ENCODE measurements at places on chromosomes 12 and 14.

DNA sequence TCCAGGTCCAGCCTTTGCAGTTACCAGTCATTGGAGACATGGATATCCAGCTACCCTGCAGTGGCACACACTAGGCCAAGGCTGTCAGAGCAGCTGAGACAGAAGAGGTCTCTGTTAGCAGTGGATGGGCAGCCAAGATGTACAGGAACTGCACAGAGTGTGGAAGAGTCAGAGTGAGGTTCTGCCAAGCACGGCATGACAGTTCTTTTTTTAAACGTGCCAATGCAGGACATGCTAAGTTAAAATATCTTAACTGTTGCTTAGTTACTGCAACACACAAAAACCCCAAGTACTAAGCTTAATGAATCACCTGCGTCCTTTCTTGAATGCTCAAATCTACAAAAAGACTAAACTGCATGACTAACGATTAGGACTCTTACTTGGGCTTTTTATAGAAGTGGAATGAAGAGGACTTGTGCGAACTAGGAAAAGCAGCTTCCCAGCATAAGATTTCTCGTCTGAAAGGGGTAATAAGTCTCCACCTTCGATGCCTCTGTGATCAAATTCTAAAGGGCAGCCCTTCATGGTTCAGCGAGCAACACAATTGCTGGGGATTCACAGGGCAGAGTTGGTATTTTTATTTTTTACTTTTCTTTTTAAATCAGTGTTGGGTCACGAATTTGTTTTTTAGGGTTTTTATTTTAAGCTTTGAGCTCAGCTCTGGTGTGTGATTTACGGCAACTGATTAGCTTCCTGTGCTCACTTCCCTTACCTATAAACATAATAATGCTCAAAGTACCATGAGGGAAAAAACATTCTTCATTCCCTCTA, 20.6 kb downstream of the MAPK1IP1L start:
- DNase-seq: no peak

DNA sequence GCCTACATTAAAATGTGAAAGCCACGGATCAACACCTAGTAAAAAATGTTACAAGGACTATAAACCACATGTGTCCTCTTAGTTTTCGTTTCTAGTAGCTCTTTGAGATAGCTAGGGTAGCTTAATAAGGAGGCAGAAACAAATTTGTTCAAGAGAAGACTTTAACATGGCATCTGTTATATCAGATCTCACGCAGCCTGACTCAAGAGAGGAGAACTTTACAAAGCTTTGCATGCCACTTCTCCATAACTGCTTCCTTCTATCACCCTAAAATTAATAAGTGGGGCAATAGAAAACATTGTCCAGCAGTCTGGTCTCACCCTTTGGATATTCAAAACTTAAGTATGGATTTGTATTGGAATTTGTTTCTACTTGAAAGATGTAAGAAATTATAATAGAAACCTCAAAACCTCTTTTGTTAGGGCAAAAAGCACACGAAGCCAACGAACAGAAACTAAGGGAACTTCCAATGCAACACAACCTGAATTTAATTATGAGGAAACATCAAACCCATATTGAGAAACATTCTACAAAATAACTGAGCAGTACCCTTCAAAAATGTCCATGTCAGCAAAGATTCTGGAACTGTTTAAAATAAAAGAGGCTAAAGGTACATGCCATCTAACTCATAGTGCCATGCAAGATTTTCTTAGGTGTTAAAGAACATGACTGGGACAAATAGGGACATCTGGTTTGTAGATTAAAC, 194.8 kb downstream of the LRIG3 start:
- DNase-seq: no peak

DNA sequence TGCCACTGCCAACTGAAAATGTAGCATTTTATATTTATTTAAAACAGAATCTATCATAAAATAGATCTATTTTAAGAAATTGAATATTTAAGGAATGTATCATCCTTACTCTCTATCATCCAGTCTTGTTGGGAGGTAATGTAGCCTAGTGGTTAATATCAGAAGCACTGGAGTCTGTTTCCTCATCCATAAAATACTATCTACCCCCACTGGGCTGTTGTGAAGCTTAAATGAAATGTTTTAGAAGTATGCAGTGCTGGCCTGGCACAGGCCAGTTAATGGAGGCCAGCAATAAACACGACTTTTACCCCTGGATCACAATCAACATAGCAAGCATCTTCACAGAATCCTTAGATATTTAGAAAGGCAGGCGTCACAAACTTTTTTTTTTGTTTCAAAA, 188.0 kb downstream of the CAND1 start:
- DNase-seq: no peak

GRCh38 chr12:107400686-107401447, 284.7 kb upstream of the PWP1 start:
- no peak for DNase-seq

DNA sequence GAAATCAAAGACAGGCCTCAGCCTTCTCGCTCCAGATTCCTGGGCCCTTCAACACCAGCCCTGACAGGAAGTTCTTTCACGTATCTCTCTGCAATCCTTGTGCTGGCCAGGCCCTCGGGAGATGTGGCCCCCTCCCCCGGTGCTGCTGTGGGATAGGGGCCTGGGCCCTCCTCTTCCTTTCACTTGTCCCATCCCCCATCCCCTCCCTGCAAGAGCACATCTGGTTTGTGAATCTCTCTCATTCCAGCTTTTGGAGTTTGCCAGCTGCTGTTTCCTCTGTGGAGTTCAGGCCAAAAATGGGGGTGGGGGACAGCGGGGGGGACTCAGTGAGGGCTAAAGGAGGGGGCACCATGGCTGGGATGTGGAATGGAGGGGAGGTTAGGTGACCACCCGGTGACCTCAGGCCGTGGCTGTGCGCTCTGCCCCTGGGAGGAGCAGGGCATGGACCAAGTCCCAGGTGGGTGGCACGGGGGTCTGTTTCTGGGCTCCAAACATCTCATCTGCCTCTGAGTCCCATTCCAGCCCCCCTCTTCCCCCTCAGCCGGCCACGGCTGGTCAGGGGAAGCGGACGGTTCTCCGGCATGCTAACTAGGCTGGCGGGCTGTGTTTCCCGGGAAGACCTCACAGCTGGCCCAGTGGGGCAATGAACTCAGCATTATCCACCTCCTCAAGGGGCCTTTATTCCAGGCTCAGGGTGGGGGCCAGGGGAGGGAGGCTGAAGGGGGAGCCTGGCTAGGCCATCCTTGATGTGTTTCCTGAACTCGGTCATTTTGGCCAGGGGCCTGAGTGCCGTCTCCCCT, 7.4 kb downstream of the LRP1 start:
- no peak for DNase-seq

GRCh38 chr12:40031965-40032364, 73.9 kb downstream of the SLC2A13 start:
- no peak for DNase-seq

DNA sequence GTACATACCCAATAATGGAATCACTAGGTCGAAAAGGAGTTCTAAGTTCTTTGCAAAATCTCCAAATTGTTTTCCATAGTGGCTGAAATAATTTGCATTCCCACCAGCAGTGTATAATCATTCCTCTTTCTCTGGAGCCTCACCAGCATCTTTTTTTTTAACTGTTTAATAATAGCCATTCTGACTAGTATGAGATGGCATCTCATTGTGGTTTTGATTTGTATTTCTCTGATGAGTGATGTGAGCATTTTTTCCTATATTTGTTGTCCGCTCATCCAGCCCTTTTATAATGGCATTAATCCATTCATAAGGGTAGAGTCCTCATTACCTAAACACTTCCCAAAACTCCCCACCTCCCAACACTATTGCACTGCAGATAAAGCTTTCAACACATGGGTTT, 278.3 kb downstream of the SEC23A start:
- no peak for DNase-seq

- no peak for DNase-seq
These were observed 52.8 kb downstream of the FOS start for GRCh38 chr14:75331471-75331870.

GRCh38 chr12:118060301-118061010, 523 bp downstream of the WSB2 start:
- no peak for DNase-seq

DNA sequence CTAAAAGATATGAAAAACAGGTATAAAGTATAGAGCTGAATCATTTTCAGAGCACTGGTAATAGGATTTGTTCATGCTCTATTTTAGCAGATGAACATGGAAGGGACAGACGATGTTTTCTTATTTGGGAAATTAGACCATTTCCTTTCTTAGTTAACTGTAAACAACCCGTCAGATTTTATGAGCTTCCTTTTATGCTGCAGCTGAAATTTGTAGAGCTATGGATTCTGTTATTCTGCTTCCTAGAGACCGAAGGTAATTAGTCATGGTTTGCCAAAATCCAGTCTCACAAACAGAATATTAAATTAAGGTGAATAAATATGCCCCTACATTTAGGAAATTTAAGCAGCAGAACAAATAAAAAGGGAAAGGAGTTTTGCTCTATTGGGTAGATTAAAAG, 180.2 kb upstream of the SYT1 start:
- DNase-seq: no peak

- DNase-seq: no peak
These were observed 178.6 kb downstream of the DPF3 start for GRCh38 chr14:72715215-72715849.

- peak; percentile 70 for DNase-seq
These were observed 42.0 kb downstream of the MOK start for GRCh38 chr14:102262929-102263462.

DNA sequence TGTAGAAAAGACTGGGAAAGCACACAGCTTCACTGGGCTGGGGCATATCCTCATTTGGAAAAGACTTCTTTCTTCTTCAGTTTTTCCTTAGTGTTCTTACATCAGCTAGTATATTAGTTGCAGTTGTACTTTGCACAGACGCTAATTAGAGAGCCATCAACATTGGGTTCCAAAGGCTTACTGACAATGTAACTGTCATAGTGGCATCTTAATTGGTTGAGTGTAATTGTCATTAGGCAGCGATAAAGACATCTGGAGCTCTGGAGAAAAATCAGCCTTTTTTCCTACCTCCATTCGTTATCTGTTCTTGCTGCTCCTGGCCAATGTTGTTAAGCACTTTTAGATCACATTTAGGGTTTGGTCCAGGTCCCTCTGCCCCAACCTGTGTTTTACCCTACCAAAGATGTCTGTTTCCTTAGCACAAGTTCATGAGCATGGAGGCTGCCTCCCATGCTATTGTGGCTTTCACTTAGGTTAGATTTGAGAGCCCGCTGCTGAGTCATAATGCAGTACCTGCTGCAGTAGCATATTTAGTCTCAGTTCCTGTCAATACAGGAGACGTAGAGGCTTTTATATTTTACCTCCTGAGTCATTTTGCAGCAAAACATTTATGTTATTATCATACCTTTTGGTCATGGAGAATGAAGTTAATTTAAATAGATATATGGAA, 49.2 kb downstream of the FBXW8 start:
- DNase-seq: peak; percentile 94
